ENCODE measurements at places on chromosomes 1 and 21. TPM values are rescaled to one million over a fixed set of nuclear protein-coding genes. Genes with fewer than 3 reads are reported as not detected.

The ALPL gene
- total RNA-seq: under 0.01 TPM

The SLAMF7 gene
- not detected for total RNA-seq

The SPOCD1 gene
- total RNA-seq: 43.3 TPM

The CALML6 gene
- total RNA-seq: 0.40 TPM

The ZNF687 gene
- total RNA-seq: 9.0 TPM

The GLIS1 gene
- total RNA-seq: 0.81 TPM

The LRRC3 gene
- 0.25 TPM for total RNA-seq

The DCDC2B gene
- not detected for total RNA-seq

The RGS18 gene
- not detected for total RNA-seq

The CORT gene
- 0.13 TPM for total RNA-seq

The HLX gene
- total RNA-seq: 4.2 TPM

The LRRC38 gene
- total RNA-seq: 0.50 TPM

The CFAP74 gene
- total RNA-seq: not detected

The VASH2 gene
- total RNA-seq: under 0.01 TPM

The GPR137B gene
- 11.3 TPM for total RNA-seq

The PPM1J gene
- 0.53 TPM for total RNA-seq

The RBP7 gene
- not detected for total RNA-seq

The CFHR1 gene
- total RNA-seq: 0.12 TPM

The ACKR1 gene
- not detected for total RNA-seq

The APCS gene
- not detected for total RNA-seq

The ORC1 gene
- 5.7 TPM for total RNA-seq

The PTPRC gene
- 0.40 TPM for total RNA-seq

The TMEM82 gene
- not detected for total RNA-seq

The OR14A2 gene
- not detected for total RNA-seq

The PLA2G2D gene
- not detected for total RNA-seq

The EXTL1 gene
- 0.13 TPM for total RNA-seq

The TNFRSF8 gene
- total RNA-seq: not detected

The SFN gene
- not detected for total RNA-seq

The NBPF11 gene
- 5.9 TPM for total RNA-seq

The SERTAD4 gene
- total RNA-seq: 3.4 TPM

The TTLL7 gene
- total RNA-seq: 17.8 TPM

The KIF2C gene
- 27.3 TPM for total RNA-seq

The SUSD4 gene
- total RNA-seq: not detected

The CFHR3 gene
- total RNA-seq: not detected

The CYP4Z1 gene
- total RNA-seq: 0.13 TPM

The LIPI gene
- total RNA-seq: not detected

The NOS1AP gene
- total RNA-seq: not detected

The FAAP20 gene
- 15.4 TPM for total RNA-seq

The SPATA45 gene
- total RNA-seq: 0.53 TPM

Data from aortic smooth muscle cell (primary cell).